ENCODE measurements at places on chromosomes 7 and 10.

GRCh38 chr10:131857156-131858117 is 43.4 kb upstream of the PPP2R2D start:
- DNase-seq = no peak

DNA sequence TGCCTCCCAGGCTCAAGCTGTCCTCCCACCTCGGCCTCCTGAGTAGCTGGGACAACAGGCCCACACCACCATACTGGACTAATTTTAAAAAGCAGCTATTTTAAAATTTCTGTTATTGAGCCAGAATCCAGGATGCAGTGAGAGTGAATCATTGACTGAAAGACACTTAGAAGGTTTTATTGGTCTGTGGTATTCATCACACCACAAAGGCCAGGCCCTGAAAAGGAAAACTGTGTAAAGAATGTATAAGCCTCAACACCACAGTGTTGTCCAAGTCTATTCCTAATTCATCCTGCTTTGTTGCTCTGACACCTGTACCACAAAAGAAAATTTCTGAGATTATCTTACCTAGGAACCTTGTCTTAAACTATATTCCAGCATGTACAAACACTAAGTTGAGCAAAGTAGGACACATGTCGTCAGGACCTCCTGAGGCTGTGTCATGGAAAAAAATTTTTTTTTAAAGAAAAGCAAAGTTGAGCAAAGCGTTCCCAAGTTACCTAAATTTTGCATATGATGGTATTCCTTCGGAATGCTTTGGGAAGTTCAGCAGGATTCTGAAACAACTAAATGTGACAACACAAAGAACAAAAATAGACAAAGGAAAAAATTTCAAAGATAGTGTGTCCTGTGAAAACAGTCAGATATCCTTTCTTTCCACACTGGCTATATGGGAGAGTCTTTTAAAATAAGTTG is 129.6 kb upstream of the MKLN1 start:
- DNase-seq = no peak

DNA sequence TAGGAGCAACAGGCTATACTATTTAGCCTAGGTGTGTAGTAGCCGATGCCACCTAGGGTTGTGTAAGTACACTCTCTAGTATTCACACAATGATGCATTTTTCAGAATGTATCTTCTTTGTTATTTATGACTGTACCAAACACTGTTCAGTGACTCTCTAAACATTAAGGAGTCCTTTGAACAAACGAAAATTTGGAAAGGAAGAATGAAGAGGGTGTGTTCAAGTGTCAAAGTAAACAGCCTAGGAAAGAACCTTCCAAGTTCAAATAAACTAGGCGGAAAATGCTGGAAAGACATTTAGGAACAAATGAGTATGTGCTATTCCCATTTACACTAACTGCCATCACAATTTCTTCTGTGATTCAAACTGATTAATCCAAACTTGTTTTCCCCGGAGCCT is 142.4 kb downstream of the CHCHD3 start:
- DNase-seq = no peak

GRCh38 chr7:105011831-105012502 is 2.0 kb upstream of the KMT2E start:
- DNase-seq = peak; percentile 59

DNA sequence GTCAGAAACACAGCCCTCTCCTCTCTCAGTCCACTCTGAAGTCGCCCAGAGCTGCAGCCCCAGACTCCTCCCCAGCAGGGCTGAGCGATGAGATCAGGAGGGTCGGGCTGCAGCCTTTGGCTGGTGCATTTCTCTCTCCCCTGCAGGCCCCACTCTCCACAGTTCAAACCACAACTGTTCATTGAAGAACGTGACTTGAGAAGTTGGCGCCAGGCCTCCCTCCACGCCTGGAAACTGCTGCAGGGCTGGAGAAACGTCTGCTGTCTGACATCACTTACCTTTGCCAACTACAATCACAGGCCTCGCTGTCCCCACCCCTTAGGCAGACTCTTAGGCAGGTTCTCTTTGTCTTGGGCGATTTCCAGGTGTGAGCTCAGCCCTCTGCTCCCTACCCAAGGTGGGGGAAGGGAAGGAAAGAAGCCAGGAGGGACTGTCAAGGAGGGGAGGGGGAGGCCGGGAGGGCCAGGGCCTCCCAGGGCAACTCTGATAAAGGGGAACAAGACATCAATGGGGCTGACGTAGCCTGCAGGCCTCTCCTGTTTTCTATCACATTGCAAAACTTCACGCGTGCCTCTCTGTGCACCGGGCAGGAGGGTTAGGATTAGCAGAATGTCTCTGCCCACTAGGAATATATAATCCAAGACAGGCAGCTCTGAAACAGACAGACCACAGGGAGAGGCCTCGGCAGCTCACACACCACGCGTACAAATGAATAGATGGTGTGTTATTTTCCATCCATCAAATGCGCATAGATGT is 32.7 kb downstream of the CALML5 start:
- DNase-seq = no peak

GRCh38 chr10:120011359-120012130 is 119.0 kb downstream of the SEC23IP start:
- DNase-seq = no peak

- no peak for DNase-seq
Measured at GRCh38 chr10:133287832-133288500, 11.3 kb upstream of the ADAM8 start.

GRCh38 chr10:81865581-81865980 is 9.4 kb upstream of the NRG3 start:
- no peak for DNase-seq

- peak; percentile 26 for DNase-seq
Measured at GRCh38 chr10:18683427-18683826, 24.2 kb downstream of the ARL5B start.

GRCh38 chr7:23299770-23300300 is 696 bp downstream of the MALSU1 start:
- no peak for DNase-seq

GRCh38 chr10:17062955-17063484 is 66.6 kb downstream of the CUBN start:
- no peak for DNase-seq

GRCh38 chr7:130867039-130867438 is 133.0 kb upstream of the KLF14 start:
- DNase-seq = no peak

- DNase-seq = peak; percentile 39
Measured at GRCh38 chr7:138358850-138359341, 101.2 kb upstream of the TRIM24 start.

GRCh38 chr10:35574924-35575352 is 30.2 kb upstream of the GJD4 start:
- no peak for DNase-seq

DNA sequence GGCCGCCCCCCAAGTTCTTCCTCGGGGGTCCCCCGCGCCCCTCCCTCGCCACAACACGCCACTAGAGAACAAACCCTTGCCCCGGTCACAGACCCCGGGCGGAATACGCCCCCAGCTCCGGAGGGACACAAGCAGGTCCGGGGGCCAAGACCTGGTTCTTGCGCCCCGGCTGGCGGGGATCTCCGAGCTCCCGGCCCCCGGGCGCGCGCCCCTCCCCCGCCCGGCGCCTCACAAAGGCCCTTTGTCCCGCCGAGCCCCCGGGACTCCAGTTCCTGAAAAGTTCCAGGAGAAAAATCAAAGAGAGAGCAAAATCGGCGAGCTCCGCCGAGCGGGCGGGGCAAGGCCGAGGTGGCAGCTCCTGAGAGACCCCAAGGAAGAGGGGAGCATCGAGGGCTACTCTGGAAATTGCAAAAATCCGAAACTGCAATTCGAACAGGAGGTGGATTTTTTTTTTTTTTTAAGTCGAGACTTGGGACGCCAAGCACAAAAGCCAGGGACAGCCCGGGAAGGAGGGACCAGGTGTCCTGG is 4.0 kb downstream of the TNRC18 start:
- DNase-seq = no peak

GRCh38 chr10:119350502-119351097 is 143.2 kb downstream of the GRK5 start:
- DNase-seq = no peak

DNA sequence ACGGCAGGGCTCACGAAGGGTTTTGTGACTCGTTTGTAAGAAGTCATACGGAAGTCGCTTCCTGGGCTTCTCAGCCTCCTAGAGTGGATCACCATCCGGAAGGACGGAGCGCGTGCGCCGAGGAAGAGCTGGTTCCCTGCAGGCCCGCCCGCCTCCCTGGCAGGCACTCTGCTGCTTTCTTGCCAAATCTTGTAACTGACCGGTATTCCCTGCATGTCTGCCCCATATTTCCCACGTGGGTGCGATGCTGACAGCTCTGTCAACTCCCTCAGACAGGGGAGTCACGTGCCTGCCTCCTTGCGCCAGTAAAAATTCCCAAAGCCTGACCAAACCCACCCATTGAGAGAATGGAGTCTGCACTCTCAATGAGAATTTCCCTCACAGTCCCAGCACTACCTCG is 12.7 kb downstream of the SHH start:
- no peak for DNase-seq

DNA sequence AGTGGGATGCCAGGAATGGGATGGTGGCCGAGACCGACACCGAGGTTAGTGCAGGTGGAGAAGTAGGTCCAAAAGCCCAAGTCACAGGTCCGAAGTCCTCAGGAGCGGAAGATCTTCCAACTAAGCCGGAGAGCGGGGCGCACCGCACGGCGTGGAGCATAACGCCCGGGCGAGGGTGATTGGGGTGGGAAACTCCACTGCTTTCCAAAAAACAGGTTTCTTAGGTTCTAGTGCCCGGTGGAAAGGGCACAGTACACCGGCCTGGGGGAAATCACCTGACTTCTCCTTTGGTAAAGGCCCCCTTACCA is 11.4 kb upstream of the SPAG6 start:
- DNase-seq = no peak

GRCh38 chr10:23951841-23952240 is 257.1 kb upstream of the KIAA1217 start:
- DNase-seq = no peak

- DNase-seq = no peak
Measured at GRCh38 chr7:159078193-159078910, 66.3 kb downstream of the VIPR2 start.

DNA sequence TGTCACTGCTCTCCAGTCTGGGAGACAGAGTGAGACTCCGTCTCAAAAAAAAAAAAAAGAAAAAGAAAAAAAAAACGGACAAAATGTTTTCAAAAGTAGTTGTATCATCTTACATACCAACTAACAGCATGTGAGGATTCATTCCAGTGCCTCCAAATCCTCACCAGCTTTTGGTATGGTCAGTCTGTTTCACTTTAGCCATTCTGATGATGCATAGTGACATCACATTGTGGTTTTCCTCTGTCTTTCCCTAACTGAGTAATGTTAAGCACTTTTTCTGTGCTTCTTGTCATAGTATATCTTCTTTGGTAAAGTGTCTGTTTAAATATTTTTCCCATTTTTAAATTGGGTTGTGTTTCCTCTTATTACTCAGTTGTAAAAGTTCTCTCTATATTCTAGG is 251.4 kb upstream of the CTBP2 start:
- peak; percentile 56 for DNase-seq

DNA sequence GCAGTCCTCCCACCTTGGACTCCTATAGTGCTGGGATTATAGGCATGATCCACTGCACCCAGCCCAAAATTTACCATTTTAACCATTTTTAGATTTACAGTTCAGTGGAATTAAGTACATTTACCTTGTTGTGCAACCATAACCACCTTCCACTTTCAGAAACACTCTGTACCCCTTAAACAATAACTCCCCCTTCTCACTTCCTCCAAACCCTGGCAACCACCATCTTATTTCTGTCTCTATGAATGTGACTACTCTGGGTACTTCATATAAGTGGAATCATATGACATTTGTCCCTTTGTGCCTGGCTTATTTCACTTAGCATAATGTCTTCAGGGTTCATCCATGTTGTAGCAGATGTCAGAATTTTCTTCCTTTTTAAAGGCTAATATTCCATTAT is 33.6 kb downstream of the SUFU start:
- DNase-seq = no peak

- DNase-seq = no peak
Measured at GRCh38 chr10:1873661-1874315, 136.5 kb upstream of the ADARB2 start.

DNA sequence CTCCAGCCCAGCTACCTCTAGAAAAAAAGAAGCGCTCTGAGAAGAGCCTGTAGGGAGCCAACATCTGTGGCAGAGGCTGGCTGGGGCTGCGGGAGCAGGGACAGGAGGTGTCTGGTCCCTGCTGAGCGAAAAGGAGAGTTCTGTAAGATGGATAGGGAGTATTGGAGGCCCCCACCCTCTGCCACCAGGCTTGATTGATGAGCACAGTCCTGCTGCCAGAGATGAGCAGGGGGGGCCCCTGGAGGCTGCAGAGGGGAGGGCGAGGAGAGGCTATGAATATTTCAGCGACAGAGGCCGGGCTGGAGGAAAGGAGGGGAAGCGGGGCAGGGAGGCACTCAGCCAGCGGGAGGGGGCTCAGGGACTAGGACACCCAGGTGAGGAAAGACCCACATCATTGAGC is 44.5 kb upstream of the HSPB1 start:
- no peak for DNase-seq

DNA sequence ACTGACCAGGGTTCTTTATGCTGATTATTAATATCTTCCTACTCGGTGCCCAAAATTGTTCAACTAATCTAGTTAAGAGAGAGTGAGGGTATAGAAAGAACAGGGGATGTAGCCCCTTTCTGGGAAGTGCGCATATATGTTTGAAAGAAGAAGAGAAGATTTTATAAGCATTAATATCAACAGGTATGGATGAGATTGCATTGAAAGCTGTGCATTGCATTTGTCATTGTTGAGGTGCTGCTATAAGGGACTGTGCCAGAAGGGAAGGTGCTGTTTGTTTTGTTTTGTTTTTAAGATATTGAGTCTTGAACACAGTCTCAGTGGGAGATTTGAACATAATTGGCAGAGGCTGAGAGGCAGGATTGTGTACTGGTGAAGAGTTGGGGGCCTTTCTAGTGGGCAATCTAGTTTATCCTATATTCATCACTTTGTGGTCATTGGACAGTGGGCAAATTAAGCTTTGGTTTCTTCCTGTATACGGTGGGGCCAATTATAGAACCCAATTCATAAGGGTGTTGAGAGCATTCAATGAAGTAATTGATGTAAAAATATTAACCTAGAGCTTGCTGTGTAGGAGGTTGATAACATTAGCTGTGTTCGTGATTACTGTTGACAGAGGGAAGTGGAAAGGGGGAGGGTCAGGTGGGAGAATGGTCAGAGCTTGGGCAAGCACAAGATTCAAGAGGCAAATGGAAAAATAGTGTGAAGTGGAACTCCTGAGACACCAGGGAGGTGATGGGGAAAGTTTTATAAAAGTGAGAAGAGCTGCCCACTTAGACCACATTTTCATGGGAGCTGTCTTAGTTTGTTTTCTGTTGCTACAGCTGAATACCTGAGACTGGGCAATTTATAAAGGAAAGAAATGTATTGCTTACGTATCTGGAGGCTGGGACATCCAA is 19.9 kb upstream of the PCGF5 start:
- DNase-seq = no peak

GRCh38 chr7:47198159-47198558 is 383.8 kb downstream of the TNS3 start:
- DNase-seq = no peak

DNA sequence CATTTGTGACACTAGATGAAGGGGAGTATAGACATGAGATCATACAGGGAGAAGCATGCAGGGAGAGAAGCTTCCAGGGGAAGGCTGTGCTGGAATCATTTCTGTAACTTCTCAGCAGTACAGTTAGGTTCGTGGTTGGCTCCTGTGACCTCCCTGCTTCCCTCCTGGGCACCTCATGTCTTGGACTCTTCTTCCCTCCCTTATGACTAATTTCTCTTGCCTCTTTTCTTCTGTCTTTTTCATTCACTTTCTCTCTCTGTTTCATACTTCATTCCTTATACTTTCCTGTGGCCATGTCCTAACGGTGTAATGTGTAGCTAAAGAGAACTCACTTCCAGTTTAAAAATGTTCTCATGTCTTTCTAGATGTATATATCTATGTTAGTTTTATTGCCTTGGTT is 19.1 kb upstream of the HKDC1 start:
- no peak for DNase-seq
